RCC 7860 (cell line): ENCODE measurements at places on chromosomes 12 and 14.

- DNase-seq: no peak
Measured at GRCh38 chr12:88300931-88301330, 158.8 kb downstream of the TMTC3 start.

- no peak for DNase-seq
Measured at GRCh38 chr14:79057333-79057732, 887.2 kb downstream of the NRXN3 start.

DNA sequence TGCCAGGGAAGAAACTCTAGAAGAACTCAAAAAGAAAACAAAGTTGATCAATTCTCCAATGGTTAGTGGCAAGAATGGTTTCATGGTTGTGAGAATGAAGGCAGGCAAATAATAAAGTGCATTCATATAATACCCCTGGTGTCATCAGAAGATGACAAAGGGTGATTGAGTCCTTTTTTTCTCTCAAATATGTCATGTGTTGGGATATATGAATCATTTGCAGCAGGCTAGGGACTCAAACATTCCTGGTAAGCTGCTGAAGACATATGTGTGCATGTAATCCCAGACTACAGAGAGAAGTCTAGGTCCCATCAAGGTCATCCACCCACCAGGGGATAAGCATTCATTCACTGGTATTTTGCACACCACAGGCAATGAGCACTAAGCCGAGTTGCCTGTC is 82.4 kb upstream of the MYF6 start:
- no peak for DNase-seq

DNA sequence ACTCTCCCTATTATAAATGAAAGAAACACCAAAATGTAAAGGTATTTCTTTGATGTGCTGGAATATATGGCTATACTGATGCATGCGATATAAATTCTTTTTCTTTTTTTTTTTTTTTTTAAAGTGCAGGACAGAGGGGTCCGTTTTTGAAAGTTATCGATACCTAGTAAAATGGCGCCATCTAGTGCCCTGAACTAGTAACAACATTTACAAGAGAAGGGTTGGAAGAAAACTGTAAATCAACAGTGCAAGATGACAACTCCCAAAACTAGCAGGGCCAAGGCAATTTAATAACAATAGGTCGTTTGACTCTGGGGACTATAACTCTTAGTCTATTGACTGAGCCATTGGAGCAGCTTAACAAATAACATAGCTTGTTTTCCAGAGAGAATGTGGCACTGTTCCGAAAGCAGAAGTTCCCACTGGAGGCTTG is 137.7 kb downstream of the SPTSSA start:
- no peak for DNase-seq

DNA sequence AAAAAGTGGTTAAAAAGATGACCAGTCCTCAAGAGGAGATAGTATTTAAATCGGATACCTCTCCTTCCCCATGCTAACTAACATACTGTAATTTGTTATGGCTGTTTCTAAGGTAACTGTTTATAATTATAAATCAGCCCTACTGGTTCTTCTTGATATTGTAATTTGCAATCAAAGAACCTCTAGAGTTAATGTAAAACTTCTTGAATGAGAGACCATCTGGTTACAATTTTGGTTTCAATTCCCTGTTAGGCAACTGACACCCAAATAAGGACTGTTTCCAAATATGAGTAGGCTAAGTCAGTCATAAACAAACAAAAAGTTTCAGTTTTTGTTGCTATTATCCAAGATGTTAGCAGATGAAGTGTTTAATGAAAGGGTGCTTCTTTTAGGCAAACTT is 120.2 kb upstream of the DNM1L start:
- DNase-seq: no peak
